Stimulated activated naive CD8-positive, alpha-beta T cell treated with anti-CD3 and anti-CD28 coated beads, Interleukin-15, amount 100 ng/mL, for 72 hours (primary cell): ENCODE measurements at places on chromosomes 16 and 17.
A peak's percentile ranks its signal among the peaks of the same experiment; 100 is the strongest.

DNA sequence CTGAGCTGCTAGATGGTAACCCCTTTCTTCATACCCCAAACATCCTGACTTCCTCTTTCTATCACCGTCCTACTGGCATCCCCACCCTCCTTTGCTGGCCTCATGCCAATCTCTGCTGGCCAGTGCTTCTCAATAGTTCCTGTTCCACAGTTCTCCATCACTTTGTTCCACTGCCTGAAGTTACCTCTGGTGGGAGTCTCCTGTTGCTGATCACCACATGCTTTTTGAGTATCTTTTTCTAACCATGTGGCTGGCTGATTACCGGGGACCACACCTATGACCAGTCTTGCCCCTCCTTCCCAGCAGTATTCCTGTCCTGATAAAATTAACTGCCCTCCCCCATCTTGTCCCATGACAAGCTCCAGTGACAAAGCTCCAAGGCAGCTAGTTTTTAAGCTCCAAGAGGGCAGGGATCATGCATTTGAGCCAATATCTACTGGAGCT is 380.4 kb upstream of the CCL2 start:
- no peak for DNase-seq

GRCh38 chr17:21388944-21389343 is 12.8 kb downstream of the KCNJ12 start:
- DNase-seq: no peak

DNA sequence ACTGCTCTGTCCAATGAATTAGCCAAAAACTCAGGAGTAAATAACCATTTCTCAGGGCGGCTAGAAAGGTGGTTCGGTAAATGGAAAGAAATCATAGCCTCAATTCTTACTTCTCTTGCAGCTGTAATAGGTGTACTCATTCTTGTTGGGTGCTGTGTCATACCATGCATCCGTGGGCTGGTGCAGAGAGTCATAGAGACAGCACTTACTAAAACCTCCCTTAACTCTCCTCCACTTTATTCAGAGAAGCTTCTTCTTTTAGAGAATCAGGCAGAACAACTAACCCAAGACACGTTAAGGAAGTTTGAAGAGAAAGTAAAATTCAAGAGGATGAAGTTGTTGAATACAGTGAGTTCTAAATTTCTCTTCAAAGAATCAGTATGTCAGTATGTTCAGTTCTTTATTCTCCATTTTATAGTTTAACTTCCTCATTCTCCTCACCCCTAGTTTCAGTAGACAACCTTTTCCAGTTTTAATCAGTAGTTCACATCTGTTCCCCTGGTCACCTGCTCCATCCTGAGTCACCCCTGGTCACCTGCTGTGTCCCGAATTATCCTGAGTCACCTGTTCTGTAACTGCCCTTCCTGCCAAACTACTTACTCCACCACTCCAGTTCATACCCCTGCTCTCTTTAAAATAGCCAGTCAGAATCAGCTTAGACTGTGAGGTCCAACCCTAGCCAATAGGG is 85.9 kb downstream of the EMP2 start:
- no peak for DNase-seq

GRCh38 chr17:9922012-9922848 is 17.2 kb upstream of the RCVRN start:
- DNase-seq: no peak

GRCh38 chr17:79033046-79033616 is 9.2 kb downstream of the C1QTNF1 start:
- no peak for DNase-seq

DNA sequence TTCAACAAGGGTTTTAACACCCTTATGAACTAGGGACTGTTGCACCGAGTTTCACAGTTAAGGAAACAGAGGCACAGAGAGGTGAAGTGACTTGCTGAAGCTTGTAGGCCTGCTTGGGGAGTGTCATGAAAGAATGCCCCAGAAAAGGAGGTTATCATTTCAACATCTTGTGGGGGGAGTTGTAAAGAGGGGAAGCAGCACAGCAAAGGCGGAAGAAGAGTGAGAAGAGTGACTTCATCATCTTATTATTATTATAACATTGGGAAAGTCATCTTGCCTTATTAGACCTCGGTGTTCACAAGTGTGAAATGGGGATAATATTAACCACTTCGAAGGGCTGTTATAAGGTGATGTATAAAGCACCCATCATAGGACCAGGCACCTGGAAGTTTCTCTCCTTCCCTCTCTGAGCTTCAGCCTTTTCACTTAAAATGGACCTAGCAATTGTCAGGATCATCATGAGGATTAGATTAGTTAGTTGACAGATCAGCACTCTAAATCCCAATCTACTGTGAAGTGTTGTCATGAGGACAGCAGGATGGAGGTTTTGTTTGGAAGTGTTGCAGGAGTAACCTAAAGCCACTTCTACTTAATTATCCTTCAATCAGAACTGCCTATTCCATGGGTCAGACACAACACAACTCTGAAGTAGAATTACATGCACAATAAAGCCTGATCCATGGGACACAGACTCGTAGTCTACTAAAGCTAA is 2.3 kb downstream of the CCL4 start:
- no peak for DNase-seq

DNA sequence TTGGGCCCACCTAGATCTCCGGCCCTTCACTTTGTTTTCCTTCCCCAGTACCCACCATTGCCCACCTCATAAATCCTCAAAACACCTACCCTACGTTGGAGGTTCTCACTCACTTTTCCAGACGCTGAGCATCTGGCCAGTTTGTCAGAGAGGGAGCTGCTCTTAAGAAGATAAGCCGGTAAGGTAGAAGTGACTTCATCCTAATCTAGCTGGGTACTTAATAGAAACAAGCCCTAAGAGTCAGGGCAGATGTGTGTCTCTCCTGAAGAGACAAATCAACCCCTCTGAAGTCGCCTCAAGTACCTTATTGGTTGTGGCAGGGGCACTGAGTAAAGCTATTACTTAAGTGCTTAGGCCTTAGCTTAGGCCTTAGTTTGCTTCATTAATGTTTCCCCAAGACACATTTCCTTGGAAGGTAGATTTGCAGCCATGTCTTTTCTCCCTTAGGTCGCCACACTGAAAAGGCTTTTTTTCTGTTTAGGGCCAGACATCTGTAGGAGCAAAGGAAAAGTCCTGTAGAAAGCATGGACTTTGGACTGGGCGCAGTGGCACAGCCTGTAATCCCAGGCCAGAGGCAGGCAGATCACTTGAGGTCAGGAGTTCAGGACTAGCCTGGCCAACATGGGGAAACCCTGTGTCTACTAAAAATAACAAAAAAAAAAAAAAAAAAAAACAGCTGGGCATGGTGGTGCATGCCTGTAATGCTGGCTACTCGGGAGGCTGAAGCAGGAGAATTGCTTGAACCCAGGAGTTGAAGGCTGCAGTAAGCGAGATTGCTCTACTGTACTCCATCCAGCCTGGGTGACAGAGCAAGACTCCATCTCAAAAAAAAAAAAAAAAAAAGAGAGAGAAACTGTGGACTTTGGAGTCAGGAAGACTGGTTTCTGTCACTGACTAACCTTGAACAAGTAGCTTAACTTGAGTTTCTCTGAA is 1.0 kb downstream of the TACO1 start:
- no peak for DNase-seq

GRCh38 chr17:46027048-46027975 is 28.3 kb downstream of the STH start:
- no peak for DNase-seq

- DNase-seq: no peak
These were observed 5.2 kb upstream of the RPL13 start for GRCh38 chr16:89555265-89555664.

DNA sequence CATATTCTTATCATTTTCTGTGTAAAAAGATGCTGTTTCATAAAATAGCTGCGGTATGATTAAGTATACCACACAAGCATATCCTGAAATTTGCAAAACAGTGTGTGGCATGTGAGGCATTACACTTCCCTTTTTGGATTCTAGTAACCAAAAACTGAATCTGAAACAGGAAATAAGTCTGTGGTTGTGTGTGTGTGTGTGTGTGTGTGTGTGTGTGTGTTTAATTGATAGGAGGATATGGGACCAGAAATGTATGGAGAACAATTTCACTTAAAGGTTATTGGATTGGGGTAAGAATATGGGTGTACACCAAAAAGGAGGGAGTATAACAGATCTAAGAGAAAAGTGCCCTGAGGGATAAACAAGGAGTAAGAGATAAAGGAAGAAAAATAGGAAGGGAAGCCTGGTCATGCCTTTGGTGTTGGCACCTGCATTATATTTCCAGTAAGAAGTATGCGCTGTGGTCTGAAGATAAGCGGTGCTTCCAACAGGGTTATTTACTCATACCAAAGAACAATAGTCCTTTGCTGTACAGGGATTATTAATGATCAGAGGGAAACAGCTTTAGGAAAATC is 4.0 kb downstream of the LYRM1 start:
- DNase-seq: peak; percentile 10

- no peak for DNase-seq
These were observed 10.3 kb downstream of the CDRT4 start for GRCh38 chr17:15456972-15457722.

GRCh38 chr17:71935341-71935740 is 185.5 kb upstream of the SOX9 start:
- no peak for DNase-seq

DNA sequence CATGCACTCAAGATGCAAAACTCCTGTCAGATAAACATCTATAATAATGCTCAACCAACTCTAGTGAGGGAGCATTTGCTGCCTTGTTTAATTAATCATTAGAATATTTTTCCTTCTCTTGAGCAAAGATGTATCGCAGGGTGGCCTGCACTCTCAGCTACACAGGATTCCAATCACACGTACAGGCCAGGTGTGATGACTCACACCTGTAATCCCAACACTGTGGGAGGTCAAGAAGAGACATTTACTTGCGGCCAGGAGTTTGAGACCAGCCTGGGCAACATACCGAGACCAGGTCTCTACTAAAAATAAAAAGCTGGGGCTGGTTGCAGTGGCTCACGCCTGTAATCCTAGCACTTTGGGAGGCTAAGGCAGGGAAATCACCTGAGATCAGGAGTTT is 49.1 kb downstream of the ARHGAP17 start:
- no peak for DNase-seq

DNA sequence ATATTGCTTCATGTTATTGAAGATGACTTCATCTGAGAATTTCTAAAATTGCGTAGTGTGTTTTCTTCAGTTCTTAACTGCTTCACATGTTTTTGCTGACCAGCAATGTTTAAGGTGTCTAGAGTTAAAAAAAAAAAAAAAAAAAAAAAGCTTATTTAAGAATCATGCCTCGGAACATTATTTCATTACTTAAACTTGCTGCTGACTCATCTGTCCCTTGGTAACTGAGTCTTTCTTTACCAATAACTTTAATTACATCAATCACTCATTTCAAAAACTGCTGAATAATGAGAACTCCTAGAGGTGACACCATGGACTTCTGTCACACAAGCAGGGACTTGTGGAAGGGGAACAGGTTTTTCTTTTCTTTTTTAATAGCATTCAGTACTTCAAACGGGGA is 16.2 kb downstream of the IRX5 start:
- no peak for DNase-seq

DNA sequence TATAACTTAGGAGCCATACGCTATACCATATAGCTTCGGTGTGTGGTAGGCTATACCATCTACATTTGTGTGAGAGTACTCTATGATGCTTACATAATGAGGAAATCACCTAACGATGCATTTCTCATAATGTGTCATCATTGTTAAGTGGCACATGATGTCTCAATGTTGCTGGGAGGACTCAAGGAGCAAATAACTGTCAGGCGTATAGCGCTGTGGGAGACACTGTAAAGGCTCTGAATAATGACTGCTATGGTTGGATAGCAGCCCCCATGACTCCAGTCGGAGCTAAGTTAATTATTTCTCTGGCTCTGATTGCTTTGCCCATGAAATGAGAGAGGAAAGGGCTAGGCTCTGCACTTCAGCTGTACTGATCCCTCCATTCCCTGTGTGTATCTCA is 197.2 kb downstream of the RGS9 start:
- DNase-seq: no peak

GRCh38 chr16:75420987-75421819 is 12.1 kb downstream of the CFDP1 start:
- DNase-seq: peak; percentile 16

DNA sequence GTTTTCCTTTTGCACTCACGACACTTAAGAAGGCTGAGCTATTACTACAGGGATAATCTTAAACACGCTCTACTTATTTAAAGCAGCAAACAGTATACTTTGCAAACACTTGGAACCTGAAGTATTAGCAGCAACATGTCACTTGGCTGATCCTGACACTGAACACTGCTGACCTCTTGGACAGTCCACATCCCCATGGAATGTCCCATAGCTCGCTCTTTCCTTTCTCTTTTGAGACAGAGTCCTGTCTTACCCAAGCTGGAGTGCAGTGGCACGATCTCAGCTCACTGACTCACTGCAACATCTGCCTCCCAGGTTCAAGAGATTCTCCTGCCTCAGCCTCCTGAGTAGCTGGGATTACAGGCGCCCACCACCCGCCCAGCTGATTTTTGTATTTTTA is 26.4 kb downstream of the SMYD4 start:
- no peak for DNase-seq

DNA sequence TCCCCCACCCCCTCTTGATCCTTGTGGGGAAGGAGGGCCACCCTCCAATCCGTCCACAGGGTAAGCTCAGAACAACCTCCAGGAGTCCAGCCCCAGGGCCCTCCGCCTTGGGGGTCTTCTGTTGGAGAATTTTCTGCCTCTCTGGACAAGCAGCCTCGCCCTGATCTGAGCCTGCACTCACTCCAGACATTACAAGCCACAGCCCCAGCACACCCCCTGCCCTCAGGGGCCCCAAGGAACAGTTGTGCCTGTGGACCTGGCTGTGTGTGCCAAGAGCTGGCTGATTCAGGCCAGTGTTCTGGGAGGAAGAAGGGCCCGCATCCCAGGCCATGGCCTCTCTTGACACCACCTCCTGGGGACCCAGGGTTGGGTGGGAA is 477 bp upstream of the ARHGAP27 start:
- DNase-seq: no peak

DNA sequence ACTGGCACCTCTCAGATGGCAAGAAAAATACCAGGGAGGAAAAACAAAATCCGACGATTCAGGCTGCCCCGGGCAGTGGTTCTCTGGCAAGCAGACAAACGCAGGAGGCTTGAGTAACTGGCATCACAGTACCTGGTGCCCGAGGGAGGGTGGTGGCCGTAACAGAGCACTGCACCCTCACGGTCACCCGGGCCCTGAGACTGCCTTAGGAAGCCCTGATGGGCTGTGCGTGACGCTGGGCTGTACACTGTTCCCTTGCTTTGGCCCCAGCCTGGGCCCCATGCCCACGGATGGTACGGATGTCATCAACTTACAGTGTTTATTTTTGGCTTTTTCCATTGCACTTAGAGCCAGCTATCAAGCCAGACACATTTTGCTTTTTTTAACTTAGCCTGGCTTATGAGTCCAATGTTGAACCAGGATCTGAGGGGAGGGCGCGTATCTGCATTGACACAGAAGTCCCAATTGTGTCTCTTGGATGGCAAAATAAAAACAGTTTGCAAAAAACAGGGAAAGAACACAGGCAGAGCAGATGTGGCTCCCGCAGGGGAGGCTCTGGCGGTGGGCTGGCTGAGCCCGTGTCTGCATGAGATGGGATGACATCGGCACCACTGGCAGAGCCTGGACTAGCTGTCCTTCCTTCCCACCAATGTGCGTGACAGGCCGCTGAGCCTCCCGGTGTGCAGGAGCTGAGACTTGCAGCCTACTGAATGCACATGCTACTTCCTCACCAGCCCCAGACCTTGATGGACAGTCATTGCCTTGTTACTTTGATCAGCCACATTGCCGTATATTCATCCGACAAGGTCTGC is 287.7 kb downstream of the FOXL1 start:
- no peak for DNase-seq

- DNase-seq: no peak
These were observed 63.6 kb downstream of the SCNN1B start for GRCh38 chr16:23365602-23366240.

GRCh38 chr17:63696381-63696961 is 3.5 kb downstream of the LIMD2 start:
- DNase-seq: peak; percentile 60

GRCh38 chr17:19676896-19677295 is 28.3 kb downstream of the ALDH3A2 start:
- DNase-seq: no peak
